Activated CD4-positive, alpha-beta T cell treated with anti-CD3 and anti-CD28 coated beads, Interleukin-2, amount 50 U/mL, for 48 hours (primary cell): ENCODE measurements at places on chromosomes 5 and 9.

- DNase-seq, result peak; percentile 86
Observed at GRCh38 chr5:111158105-111158744, 66.0 kb upstream of the CAMK4 start.

GRCh38 chr9:22037954-22038690 is 29.0 kb upstream of the CDKN2B start:
- DNase-seq, result no peak

DNA sequence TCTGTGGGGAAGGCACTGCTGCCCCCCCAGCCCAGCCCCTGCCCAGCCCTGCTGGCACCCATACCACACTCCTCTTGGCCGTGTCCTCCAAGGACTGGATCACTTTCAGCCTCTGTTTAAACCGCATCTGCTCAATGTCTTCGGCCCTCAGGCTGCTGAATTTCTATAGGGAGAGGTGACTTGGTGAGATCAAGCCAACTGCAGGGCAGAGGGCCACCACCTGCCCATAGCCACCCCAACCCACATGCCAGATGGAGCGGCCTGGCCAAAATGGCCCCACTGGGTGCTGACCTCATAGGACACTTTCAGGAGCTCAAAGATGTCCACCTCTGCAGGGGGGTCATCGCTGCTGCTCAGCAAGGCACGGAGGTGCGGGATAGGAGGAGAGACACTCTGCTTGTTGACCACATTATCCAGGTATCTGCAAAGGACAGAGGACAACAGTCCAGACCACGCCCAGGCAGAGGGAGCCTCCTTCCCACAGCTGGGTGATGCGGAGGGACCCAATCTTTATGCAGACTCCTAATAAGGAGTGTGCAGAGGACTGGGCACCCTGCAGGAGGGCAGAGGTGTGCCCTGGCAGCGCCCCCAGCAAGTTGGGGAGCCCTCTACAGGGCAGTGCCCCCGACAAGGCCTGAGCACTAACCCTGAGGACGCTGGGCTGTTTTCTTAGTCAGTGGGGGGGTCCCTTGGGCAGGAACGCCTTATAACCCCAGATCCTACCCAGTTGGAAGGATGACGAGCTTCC is 14.4 kb upstream of the MRNIP start:
- DNase-seq, result no peak

DNA sequence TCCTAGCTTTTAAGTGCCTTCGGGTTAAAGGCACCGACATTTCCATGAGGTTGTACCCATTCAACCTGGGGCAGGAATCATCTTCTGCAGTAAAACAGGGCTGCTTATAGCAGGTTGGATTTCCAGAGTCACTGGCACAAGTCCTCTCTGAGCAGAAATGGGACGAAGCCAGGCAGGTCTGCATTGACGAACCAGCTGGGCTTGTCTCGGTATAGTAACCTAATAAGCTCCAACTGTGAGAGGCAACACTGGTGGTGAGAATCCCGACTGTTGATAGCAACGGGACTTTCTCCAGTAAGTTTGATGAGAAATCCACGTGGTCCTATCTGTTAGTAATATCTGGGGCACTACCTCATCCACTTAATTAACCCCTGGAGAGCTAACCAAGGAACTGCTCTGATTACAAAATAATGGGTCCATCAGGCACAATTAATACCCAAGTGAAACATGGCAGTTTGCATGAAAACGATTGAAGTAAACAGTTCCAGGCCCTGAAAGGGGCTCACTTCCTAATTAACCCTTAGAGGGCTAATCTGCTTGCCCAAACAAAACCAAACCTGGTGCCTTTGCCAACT is 491.0 kb upstream of the C9orf72 start:
- DNase-seq, result no peak

DNA sequence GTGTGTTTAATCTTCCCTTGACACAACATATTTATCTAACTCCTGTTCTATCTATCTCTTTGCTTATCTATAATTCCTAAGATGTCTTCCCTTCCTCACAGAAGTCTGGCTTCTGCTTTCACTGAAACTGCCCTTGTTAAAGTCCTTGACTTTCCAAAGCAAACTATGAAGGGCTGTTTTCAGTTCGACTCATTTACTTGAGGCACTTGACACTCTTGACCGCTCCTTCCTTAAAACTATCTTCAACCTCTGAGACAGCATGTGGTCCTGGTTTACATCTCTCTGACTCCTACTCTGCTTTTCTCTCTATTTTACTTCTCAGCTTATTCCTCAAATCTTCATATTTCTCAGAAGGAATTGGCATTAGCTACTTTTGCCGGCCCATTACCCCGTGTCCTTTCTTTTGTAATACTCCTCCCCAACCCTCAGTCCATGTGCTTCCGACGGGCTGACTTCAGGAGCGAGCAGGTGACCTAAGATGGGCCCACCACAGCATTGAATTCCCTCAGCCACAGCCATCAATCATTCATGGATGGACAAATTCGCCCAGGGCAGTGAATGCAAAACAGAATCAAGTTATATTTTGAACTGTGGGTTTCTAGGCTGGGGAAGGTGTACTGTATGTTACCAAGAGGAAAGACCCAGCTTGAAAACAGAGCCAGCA is 1089.2 kb downstream of the PTPRD start:
- no peak for DNase-seq

GRCh38 chr5:74145951-74146350 is 494.6 kb downstream of the ENC1 start:
- DNase-seq, result no peak

GRCh38 chr5:131081374-131081773 is 83.7 kb downstream of the HINT1 start:
- no peak for DNase-seq

DNA sequence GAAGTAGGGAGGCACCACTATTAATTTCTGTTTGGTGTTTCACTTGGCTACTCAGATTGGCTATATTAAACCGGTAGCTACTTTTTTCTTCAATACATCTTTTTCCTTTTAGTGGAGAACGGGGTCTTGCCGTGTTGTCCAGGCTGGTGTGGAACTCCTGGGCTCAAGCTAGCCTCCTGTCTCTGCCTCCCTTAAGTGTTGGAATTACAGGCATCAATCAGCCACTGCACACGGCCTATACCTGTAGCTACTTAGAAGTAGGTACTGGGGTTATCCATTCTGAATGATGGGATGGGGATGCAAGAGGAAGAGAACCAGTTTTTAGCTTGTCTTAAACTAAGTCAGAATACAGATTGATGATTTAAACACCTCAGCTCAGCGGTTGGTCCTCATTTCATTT is 1.7 kb downstream of the UBE2D2 start:
- DNase-seq, result no peak

DNA sequence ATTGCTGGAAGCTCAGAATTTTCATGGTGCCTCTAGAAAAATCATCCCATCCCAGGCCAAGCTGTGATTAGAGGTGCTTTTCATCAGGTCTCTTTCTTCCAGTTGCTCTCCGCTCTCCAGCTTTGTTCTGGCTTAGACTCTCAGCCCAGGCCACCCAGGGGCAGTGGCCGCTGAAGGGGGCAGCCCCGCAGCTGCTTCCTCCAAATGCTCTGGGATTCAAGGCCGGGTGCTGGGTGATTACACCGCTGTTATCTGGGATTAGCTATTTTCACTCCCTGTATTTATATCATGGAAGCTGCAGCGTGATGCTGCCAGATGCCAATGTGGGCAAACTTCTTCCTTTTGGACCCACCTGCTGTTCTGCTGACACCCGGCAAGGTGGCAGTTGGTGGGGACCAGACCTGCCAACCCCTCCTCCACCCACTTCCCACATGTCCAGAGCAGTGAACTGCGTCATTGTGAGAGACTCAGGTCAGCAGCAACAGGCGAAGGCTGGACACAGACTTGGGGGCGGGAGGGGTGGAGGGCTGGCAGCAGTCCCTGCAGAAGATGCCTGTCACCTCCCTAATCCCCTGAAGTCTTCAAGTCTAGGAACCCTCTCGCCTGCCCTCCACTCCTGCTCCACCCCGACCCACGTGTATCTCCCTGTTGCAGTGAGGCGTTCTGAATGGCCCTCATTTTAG is 33.9 kb upstream of the NKX2-5 start:
- DNase-seq, result no peak

DNA sequence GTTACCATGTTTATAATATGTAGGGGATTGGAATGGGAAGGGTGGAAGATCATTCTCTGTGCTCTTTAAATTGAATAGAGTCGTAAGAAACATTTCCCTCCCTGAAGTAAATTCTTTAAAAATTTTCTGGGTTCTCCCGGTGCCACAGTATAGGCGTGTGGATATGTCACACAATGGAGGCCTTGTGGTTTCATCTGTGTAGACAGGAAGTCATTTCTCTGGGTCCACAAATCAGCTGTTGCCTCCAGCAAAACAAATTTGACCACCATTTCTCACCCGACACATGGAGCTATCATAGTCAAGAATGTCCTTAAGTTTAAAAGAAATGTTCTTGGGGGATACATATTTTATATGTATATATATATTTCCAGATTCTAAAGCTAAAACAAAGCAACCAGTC is 17.4 kb downstream of the CEP78 start:
- no peak for DNase-seq

GRCh38 chr9:78614892-78615291 is 318.0 kb downstream of the PSAT1 start:
- no peak for DNase-seq

DNA sequence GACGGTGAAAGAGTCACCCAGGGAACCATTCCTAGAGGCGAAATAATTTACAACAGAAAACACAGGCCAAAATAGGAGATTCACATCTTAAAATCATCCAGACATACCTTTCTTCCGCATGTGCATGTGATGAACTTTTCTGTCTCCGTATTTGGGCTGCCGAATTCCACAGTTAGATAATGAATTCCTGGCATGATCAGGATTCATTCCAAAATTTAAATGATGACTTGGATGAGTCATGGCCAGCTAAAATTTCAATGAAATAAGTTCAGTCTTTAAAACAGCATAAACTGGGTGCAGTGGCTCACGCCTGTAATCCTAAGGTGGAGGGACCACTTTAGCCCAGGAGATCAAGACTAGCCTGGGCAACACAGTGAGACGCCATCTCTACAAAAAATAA is 82.7 kb downstream of the DROSHA start:
- DNase-seq, result no peak

GRCh38 chr5:90131383-90132133 is 278.0 kb downstream of the CETN3 start:
- no peak for DNase-seq

- DNase-seq, result no peak
Observed at GRCh38 chr9:131880833-131881583, 141.1 kb upstream of the RAPGEF1 start.

GRCh38 chr5:13994621-13995253 is 50.2 kb upstream of the DNAH5 start:
- no peak for DNase-seq

GRCh38 chr5:169091396-169091980 is 209.5 kb downstream of the SLIT3 start:
- no peak for DNase-seq

GRCh38 chr5:7845557-7845956 is 5.4 kb downstream of the CFAP90 start:
- DNase-seq, result no peak

DNA sequence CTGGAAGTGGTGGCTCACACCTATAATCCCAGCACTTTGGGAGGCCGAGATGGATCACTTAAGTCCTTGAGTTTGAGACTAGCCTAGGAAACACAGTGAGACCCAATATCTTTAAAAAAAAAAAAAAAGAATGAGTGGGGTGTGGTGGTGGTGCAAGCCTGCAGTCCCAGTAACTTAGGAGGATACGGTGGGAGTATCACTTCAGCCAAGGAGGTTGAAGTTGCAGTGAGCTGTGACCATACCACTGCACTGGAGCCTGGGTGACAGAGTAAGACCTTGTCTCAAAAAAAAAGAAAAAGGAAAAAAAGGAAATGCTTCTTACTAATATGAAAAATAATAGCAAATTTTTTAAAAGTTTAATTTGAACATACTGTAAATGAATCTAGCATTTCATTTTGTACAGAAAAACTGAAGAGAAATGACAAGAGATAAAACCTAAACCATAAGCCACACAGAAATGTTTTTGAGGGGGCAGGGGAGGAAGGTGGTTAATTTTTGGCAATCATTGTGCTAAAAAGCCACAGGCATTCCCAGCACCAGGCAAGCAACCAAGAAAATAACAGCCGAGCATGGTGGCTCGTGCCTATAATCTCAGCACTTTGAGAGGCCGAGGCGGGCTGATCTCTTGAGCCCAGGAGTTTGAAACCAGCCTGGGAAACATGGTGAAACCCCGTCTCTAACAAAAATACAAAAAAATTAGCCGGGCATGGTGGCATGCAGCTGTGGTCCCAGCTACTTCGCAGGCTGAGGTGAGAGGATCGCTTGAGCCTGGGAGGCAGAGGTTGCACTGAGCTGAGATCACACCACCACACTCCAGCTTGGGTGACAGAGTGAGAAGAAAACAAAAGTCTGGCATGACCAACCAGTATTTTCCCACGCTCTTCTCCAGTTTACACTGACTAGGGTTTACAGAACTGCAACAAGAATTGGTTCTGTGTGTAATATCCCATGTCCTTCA is 114.5 kb upstream of the NR5A1 start:
- no peak for DNase-seq

- no peak for DNase-seq
Observed at GRCh38 chr5:134129411-134130238, 15.1 kb downstream of the TCF7 start.

- DNase-seq, result no peak
Observed at GRCh38 chr5:53713978-53714666, 153.7 kb downstream of the NDUFS4 start.

DNA sequence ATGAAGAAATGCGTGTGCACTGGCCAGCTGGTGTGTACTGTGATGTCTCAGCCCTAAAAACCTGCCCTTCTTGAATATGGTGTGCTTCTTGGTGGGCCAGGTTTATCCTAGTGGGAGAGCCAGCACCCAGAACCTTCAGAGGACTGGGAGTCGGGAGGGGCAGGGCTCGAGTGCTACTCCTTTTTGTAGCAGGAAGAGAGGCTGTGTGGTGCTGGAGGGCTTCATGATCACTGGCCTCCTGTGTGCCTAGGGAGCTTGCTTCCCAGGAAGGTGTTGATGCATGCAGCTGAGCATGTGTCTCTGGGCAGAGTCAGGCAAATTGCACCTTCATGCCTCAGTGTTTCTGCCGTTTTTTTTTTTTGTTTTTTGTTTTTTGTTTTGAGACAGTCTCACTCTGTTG is 20.0 kb downstream of the PHF2 start:
- no peak for DNase-seq

GRCh38 chr5:169583101-169583423 is 511 bp upstream of the SPDL1 start:
- no peak for DNase-seq

- DNase-seq, result no peak
Observed at GRCh38 chr5:89597878-89598277, 714.9 kb upstream of the MEF2C start.

- DNase-seq, result no peak
Observed at GRCh38 chr5:155189981-155190380, 176.4 kb downstream of the KIF4B start.

GRCh38 chr5:143583409-143583808 is 179.9 kb upstream of the NR3C1 start:
- no peak for DNase-seq

DNA sequence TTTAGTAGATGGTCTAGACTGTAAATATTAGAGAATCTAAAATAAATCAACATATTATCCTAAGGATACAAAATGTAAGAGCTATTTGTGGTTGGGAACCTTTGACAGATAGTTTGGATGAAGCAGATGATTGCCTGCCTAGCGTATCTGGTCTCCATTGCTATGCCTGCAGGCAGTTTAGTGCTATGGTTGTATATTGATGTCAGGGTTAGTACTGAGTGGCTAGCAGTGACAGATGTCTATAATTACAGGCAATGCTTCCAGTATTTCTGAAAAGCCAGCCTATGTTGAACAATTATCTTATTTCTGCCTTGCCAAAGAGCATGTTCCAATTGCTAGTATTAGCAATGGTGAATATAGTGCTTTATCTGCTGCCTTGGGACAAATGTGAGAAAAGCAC is 151.3 kb upstream of the TLX3 start:
- DNase-seq, result no peak
